ENCODE measurements at places on chromosomes 1 and 21.

GRCh38 chr1:235004840-235005391, 123.7 kb downstream of the TOMM20 start:
- DNase-seq = peak; percentile 80

GRCh38 chr21:26849428-26850115, 4.4 kb upstream of the ADAMTS1 start:
- peak; percentile 61 for DNase-seq

GRCh38 chr1:4048076-4048475, 148.0 kb upstream of the C1orf174 start:
- DNase-seq = peak; percentile 78

DNA sequence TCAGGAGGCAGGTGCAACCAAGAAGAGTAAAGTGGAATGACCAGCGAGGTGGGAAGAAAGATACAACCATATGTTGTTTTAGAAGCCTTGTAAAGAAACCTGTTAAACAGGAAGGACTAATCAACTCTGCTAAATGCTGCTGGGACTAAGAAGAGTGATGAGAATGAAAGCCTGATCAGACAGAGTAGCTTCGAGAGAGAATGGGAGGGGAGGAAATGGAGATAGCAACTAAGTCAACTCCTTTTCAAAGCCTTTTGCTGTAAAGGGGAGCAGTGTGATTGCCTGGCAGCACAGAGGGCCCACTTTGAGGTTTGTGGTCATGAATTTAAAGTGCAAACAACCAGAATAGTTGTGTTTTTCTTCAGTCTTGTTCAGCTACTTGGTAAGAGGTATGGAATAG, 31.4 kb downstream of the SLC30A7 start:
- DNase-seq = no peak

DNA sequence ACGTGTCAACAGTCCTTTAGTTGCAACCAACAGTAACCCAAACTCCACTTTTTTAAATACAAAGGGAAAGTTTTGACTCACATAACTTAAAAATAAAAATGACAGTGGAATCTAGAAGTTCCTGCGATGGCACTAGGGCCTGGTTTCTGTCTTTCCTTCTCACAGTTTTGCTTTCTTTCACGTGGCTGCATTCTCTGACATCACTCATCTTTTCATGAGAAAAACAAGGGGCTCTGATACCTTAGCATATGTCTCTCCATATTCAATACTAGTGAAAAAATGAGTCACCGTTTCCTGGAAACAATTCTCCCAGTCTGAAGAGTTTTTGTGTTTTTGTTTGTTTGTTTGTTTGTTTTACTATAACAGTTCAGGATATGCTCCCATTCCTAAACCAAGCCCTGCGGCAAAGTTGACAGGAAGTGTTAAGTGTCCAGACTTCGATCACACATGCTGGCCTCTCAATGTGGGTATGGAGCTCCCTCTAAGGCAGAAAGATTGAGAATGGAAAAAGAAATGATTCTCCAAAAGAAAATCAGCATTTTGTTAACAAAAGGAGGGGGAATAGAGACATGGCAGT, 483.3 kb downstream of the TTLL7 start:
- no peak for DNase-seq

- no peak for DNase-seq
Measured at GRCh38 chr1:117098287-117098890, 23.2 kb downstream of the TRIM45 start.

DNA sequence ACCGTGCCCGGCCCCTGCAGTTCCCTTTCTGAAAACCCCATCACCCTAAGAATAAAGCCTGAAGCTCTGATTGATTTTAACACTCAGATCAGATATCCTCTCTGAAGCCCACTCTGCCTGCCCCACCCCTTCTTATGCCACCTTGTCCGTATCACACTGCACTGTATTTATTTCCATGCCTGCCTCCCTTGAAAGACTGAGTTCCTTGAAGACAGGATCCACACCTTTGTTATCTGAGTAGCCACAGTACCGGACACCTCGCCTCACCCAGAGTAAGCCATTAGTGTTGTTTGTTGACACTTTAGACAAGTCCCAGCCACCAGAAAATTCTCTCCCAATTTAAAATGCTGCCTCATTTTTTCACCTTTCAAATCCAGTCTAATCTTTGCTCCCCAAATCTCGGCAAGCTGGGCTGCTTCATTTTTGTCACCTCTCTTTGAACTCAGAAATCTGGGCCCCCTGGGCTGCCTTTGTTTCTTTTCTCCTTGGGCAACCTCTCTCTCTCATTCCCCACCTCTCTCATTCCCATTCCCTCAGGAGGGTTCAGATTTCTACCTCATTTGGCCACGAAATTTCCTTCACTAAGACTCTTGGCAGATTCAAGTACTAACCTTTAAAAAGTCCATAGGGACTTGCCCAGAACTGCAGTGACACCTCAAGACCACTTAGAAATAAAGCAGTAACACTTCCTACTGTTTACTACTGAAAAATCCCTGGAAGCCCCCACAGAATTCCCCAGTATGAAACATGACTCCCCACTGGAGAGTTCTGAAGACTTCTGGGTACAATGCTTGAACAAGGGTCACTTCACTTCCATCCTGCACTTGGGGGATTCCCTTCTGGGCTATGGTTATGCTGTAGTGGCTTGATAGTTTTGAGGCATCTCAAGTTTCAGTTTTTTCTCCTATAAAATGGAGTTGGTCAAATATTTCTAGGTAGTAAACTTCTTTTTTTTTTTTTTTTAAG, 8.7 kb upstream of the PPP1R15B start:
- no peak for DNase-seq

- peak; percentile 96 for DNase-seq
Measured at GRCh38 chr1:70410604-70411359, at the start of gene CTH. Gene CTH (plus strand): TSS chr1:70411268. CDS start chr1:70411416, 148 bp downstream.
